ENCODE measurements at places on chromosomes 5 and 9.

- no peak for DNase-seq
Observed at GRCh38 chr5:31416547-31416946, 115.3 kb downstream of the DROSHA start.

GRCh38 chr9:130770679-130771442 lies 64.2 kb upstream of the ABL1 start:
- DNase-seq: no peak

DNA sequence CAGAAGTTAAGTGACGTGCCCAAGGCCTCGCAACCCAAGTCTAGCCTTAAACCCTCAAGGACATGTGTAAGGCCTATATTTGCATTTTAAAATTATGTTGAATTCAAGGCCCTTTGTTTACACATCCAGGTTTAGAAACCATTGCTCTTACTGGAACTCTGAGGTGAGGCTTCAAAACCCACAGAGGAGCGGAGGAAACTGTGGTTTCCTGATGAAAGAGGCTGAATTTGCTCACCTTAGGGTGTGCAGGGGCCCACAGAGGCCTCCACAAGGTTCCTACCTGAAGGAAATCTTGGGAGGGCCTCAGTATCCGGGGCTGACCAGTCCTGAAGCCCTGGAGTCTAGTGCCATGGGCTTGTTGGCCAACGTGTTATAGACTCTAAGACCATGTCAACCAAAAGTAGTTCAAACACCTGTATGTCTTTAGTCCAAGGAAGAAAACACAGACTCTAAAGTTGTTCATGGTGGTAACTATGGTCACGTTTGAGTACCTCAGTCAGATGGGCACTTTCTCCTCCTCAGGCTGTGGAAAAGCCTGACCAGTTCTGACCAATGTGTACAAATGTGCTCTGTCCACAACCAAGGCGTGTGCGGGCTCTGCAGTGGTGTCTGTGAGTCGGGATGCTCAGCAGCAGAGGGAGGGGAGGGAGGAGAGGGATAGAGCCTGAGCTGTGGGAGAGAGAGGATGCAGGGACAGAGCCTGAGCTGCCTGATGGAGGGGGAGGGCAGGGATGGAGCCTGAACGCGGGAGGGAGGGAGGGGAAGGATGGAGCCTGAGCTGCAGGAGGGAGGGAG lies 124.6 kb upstream of the ERCC6L2 start:
- no peak for DNase-seq

- DNase-seq: no peak
Observed at GRCh38 chr5:61267116-61267515, 64.9 kb upstream of the ZSWIM6 start.

- DNase-seq: no peak
Observed at GRCh38 chr9:127077644-127077946, 44.8 kb downstream of the ANGPTL2 start.

All from upper lobe of right lung (tissue), 1 donor.